ENCODE measurements at places on chromosomes 16 and 17.

DNA sequence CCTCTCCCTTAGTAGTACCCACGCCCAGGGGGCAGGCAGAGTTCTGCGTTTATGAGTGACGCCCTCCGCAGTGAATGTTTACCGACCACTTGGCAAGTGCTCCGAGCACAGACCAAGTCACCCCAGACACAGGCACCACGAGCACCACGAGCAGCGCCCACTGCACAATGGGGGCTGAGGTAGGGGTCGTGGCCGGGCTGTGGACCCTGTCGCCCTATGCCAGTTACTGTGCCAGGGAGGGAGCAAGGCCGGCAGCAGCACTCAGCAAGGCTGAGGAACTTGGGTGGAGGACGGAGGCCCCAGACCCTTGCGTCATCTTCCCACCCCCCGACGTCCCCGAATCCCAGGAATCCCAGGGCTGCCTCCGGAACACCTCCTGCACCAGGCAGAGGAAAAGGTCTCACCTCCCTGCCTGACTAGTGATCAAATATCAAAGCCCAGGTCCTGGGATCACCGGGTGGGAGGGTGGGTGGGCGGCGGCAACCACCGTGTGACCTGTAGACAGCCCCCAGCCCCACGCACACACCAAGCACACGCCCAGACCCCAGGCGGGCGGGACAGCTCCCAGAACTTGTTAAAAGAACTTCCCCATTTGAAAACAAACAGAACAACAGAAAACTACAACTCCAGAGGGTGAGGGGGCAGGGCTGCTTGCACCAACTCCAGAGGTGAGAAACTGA is 5.4 kb downstream of the VASN start:
- DNase-seq, result no peak

GRCh38 chr17:27907976-27908558 is 14.9 kb upstream of the LYRM9 start:
- no peak for DNase-seq

DNA sequence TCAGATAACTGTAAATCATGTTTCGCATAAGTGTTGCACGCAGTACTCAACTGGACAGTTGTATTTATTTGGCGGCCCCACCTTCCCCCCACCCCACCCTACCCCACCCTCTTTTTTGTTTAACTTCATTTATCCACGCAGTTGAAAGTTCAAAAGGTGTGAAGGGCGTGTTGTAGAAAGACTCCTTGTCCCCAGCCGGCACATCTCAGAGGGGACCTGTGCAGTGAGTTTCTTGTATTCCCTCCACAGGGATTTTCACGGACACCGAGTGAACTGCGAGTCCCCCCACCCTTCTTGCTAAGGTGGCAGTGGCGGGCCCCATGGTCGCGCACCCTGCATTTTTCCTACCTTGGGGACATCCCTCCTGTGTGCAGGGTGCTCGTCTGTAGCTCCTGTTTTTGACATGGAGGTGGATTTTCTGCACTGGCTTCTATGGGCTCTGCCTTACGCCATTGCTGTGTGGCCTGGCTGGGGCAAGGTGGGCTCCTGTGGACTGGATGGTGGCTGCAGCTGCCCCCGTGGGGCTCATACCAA is 36.2 kb downstream of the ADCY7 start:
- DNase-seq, result no peak

- no peak for DNase-seq
These were observed 81.8 kb downstream of the IRX3 start for GRCh38 chr16:54204756-54205155.

DNA sequence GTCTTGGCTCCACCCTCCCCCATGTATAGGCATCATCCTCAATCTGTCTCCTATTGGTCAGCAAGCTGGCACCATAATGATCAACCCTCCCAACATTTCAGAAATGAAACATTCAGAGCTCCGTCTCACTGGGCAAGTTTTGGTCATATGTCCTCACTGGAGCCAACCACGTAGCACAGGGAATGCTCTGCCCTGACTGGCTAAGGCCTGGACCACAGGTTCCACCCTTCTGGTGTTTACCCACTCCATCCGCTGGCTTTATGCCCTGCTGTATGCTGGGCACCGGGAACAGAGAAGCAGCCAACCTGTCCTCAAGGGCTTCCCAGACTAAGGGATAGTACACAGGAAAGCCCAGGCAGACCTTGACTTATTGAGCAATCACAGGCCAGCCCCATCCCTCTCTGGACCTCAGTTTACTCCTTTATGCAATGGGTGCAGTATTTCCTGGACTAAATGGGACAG is 20.5 kb downstream of the MYO15A start:
- no peak for DNase-seq

DNA sequence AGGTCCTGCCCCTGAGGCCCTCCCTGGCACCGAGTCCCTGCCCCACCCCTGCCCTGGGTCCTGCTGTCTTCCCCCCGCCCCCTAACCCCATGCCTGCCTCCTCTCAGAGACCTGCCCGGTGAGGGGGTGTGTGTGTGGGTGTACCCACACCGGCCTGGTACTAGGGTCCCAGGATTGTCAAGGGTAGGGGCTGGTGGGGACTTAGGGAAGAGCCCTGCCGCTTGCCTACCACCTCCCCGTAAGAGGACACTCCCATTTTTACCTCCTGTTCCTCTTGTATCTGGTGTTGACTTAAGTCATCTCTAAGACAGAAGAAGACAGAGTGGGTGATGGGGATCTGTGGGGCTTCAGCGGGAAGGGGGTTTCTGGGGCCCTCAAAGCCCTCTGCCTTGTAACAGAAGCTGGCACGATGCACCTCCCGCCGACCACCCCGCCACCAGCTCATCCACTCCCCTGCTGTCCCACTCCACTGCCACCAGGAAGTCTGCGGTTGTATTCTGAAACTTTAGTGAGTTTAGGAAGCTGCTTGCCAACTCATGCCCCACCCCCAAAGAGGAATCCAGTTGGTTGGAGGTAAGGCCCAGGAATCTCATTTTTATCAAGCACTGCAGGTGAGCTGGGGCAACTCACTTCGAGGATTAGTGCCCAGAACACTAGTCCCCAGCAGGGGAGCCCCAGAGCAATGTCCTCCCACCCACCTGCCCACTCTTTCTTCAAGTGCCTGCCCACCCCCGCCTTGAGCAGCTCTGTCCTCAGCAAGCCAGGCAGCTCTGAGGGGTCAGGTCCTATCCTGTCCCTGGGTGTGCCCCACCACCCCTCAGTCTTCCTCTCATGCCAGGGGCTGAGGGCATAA is 5.6 kb downstream of the SPATA32 start:
- DNase-seq, result no peak

- peak; percentile 58 for DNase-seq
These were observed 8.3 kb downstream of the MRPL27 start for GRCh38 chr17:50364715-50365114.

GRCh38 chr16:75074920-75075687 is 41.5 kb downstream of the LDHD start:
- DNase-seq, result no peak

- no peak for DNase-seq
These were observed 13.7 kb upstream of the NAGLU start for GRCh38 chr17:42522263-42522790.

DNA sequence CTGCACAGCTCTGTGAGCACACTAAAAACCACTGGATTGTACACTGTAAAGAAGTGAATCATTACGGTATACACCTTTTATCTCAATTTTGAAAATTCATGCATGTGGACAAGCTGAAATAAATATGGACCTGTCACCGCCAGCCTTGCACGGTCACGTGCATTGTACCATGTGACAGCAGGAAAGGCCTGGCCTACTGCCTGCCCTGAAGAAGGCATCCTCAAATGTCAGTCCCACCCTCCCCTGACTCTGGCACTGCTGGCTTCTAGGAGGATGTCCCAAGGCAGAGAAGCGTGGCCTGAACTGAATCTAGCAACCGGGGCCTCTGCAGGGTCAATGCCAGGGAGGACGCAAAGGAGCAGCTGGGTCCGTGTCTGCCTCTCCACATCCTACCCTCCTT is 34.6 kb downstream of the SLC38A8 start:
- no peak for DNase-seq

GRCh38 chr16:73617738-73618137 is 569.8 kb upstream of the ZFHX3 start:
- no peak for DNase-seq

GRCh38 chr17:16917671-16918394 is 54.1 kb downstream of the TNFRSF13B start:
- no peak for DNase-seq

DNA sequence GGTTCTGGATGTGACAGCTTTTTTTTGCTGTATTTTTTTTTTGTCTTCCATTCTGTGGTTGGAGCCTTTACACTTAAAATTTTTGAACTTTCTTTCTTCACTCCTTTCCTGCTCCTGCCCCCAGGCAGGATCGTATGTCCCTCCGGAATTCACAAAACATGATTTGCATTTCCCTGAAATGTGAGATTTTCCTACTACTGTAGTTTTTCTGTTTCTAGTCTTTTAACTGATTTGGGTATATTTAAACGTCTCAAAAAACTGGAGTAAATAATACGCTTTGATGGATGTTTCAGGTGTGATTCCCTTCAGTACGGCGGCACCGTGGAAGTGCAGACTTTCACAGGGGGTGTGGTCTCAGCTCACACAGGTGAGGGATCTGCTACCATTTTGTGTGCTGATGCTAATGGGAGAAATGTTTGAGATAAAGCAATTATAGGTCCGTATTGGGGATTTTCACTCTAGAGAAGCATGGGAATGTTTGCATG is 686 bp downstream of the SRCAP start:
- no peak for DNase-seq

DNA sequence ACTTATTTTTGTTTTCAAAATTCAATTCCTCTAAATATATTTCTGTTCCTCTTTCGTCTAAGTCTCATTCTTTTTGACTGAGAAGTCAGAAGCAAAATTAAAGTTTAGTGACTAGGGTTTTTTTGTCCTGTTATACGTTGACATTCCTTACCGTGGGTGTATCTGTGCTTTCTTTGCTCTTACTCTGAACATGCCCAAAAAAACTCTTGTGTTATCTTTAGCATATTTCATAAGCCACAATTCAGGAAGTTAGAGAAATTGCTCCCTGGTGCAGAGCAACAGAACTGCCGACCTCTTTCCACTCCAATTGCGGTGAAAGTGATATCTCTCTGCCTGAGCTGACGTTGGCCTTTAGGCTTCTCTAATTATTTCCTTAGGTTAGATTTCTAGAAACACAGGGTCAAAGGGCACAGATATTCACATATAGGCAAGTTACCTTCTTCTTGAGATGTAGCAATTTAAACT is 65.7 kb downstream of the CENPV start:
- peak; percentile 46 for DNase-seq

GRCh38 chr16:75364286-75364791 is 69.0 kb downstream of the CFDP1 start:
- no peak for DNase-seq

DNA sequence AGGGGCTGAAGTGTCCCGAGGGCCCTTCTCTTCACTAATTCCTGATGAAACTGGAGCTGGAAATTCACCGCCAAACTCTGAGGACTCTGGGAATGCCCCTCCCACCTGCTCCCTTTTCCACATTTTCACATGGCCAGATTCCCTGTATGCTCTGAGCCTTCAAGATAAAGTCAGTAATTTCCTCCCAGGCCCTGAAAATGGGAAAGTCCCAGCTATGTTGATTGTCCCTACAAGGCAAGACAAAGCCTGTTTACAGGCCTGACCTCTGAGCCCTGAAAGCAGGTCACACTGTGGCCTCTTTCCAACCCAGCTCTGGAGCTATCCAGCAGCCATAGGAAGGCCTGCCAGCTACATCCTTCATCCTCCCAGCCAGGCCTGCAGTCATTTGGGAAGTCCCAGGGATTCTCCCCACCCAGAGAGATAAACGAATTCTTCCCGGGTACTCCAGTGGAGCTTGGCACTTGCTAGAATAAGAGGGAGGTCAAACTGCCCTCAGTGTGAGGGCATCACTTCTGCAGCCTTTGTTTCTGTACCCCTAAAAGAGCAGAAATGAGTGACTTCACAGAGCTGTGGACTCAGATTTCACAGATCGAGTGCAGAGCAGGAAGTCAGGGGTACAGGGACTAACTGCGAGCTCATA is 19.6 kb upstream of the CCL2 start:
- DNase-seq, result peak; percentile 52

DNA sequence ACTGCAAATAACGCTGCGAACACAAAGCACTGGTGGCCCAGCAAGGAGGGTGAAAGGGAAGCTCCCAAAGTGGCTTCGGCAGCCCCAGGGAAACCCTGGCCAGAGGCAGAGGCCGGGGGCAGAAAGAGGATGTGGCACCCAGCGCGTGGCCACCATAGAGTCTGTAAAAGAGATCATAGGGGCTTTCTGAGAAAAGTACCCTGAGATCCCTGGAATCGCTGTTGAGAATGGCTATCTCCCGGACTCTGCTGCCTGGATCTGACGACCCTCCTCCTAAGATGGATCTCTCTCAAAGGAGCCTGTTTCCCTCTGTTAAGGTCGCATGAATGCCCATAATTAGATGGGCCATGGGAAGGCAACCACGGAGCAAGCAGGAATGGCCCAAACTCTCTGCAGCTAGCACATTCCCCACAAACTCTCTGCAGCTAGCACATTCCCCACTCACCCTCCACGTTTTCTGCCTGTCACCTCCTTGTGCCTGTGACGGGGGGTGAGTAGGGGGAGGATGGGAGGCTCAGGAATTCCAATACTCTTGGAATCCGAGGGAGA is 364.4 kb downstream of the XYLT1 start:
- no peak for DNase-seq

- DNase-seq, result no peak
These were observed 20.7 kb downstream of the SGSM2 start for GRCh38 chr17:2357931-2358434.

GRCh38 chr16:66263168-66263972 is 103.1 kb upstream of the CDH5 start:
- peak; percentile 1 for DNase-seq

- no peak for DNase-seq
These were observed 119.0 kb upstream of the CDC42EP4 start for GRCh38 chr17:73430848-73431247.

GRCh38 chr16:17544304-17544703 is 73.5 kb upstream of the XYLT1 start:
- DNase-seq, result no peak

DNA sequence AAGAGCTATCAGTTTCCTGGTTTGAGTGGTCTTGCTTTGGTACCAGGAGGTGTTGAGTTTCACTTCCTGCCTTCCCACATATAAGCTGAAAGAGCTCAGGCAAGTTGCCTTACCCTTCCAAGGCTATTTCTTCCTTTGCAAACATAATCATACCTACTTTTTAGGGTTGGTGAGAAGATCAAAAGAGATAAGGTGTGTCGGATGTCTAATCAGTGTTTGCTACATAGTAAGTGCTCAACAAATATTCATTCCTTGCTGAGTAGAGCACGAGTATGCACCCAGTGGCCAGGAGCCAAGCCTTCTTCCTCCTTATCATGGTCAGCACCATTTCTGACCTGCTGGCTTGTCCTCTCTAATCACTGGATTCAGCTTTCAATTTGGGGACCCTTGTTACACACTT is 12.7 kb upstream of the TMEM98 start:
- DNase-seq, result no peak

- no peak for DNase-seq
These were observed 210.1 kb upstream of the TNRC6C start for GRCh38 chr17:77748436-77748835.

- no peak for DNase-seq
These were observed 33.4 kb upstream of the LONP2 start for GRCh38 chr16:48210747-48211146.

- DNase-seq, result peak; percentile 50
These were observed 1.6 kb downstream of the ASIC2 start for GRCh38 chr17:33291248-33292200.

Data from hepatocyte (in vitro differentiated cells).